Hippocampal formation (tissue), 2 donors: ENCODE measurements at places on chromosomes 13 and 19.
A peak's percentile ranks its signal among the peaks of the same experiment; 100 is the strongest.

GRCh38 chr19:47239610-47240296 lies 8.8 kb upstream of the BBC3 start:
- peak; percentile 79 for DNase-seq

- no peak for DNase-seq
Observed at GRCh38 chr19:14337510-14337909, 43.7 kb upstream of the ADGRE5 start.

DNA sequence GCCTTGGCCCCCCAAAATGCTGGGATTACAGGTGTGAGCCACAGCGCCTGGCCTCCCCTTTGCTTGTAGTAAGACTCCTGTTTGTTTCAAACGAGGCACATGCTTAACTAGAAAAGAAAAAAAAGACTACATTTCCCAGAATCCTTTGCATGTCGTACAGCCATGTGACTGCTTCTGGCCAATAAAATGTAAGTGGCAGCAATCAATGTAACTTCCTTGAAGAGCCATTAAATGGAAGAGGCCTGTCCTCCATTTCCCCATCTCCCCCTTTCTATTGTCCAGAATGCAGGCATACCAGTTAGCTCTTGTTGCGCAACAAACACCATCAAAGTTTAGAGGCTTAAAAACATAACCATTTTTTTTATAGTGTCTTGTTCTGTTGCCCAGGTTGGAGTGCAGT lies 10.4 kb upstream of the GPR32 start:
- DNase-seq, result no peak

DNA sequence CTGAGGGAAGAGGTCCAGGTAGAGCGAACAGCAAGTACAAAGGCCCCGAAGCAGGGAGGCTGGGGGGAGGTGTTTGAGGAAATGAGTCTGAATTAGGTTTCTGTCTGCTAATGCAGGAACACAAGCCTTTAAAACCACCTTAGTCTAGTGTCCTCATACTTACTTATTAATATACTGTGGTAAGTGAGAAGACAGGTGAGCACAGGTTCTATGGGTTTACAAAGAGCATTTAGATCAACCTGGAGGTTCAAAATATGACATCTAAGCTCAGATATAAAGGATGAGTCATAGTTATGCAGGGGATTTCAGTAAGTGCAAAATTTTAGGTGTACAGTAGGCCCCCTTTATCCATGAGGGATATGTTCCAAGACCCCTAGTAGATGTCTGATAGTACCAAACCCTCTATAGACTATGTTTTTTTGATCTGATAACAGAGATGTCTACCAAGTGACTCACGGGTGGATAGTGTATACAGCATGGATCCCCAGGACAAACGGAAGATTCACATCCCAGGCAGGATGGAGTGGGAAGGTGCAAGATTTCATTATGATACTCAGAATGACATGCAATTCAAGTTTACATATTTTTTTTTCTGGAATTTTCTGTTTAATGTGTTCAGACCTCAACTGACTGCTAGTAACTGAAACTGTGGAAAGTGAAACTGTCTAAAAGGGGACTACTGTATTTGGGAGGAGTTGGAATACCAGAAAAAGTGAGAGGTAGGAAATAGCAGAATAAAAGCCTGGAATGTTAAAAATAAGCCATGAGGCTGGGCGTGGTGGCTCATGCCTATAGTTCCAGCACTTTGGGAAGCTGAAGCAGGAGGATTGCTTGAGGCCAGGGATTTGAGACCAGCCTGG lies 18.2 kb upstream of the MED4 start:
- no peak for DNase-seq
